BJ (cell line): ENCODE measurements at places on chromosomes 13 and 19.

DNA sequence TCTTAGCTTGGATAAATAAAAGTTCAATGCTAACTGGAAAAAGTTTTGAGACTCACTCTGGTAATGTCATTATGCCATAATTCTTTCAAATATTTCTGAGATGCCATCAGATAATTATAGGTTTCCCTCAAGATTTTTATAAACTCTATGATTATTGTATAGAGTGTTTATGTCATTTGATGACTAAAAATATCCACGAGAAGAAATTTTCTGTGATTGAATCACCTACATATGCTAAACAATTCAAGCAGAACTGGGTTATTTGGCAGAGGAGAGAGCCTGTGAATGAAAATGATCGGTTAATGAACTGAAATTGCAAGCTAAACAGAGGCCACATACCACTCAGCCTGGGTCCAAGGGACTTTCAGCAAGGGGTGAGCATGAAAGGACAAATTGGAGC lies 92.6 kb upstream of the TSC22D1 start:
- no peak for DNase-seq

GRCh38 chr13:46340011-46340410 lies 47.0 kb downstream of the RUBCNL start:
- DNase-seq = no peak

DNA sequence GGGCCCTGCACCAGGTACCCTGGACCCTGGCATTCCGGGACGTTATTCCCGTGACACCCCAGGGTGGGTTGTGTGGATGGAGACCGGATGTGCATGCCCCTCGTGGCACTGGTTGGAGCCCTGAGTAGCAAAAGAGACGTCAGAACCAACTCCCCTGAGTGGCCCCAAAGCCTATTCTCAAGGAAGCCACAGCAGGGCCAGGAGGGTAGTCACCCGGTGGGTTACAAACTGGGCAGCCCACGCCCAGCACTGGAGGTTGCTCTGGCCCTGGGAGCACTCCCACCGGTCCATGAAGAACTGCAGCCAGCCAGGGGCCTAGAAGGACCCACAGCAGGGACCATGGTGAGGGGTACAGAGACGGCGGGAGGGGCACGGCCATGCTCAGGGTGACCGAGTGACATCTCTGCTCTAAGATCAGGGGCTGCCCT lies 7.5 kb downstream of the KLF16 start:
- no peak for DNase-seq

- DNase-seq = no peak
Observed at GRCh38 chr13:106529415-106530170, 5.9 kb downstream of the EFNB2 start.

DNA sequence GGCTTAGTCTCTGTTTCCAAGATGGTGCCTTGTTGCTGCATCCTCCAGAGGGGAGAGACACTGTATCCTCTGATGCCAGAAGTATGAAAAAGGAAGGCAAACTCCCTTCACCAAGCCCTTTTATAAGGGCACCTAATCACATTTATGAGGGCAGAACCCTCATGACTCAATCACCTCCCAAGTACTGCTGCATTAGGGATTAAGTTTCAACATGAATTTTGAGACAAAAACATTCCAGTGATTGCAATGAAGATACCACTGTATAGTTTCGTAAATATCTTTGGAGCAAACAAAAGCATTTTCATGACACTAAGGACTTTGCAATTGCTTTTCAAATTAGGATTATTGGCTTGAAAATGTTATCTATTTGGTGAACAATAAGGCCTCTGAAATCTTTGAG lies 63.8 kb downstream of the RNF17 start:
- no peak for DNase-seq

DNA sequence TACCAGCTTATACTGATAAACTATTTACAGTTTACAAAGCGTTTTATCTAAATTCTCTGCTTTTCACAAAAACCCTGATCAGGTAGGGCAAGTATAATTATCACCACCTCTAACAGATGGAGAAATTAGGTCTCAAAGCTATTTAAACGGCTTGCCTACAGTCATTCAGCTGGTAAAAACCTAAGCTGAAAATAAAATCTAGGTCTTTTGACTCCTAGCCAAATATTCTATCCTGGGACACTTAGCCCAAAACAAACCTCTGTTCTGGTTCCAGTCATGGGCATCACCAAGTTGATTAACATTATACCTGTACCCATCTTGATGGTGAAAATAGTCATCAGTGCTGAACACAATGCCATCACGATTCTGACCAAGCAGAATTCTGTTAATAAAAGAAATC lies 11.4 kb downstream of the N4BP2L2 start:
- DNase-seq = no peak

DNA sequence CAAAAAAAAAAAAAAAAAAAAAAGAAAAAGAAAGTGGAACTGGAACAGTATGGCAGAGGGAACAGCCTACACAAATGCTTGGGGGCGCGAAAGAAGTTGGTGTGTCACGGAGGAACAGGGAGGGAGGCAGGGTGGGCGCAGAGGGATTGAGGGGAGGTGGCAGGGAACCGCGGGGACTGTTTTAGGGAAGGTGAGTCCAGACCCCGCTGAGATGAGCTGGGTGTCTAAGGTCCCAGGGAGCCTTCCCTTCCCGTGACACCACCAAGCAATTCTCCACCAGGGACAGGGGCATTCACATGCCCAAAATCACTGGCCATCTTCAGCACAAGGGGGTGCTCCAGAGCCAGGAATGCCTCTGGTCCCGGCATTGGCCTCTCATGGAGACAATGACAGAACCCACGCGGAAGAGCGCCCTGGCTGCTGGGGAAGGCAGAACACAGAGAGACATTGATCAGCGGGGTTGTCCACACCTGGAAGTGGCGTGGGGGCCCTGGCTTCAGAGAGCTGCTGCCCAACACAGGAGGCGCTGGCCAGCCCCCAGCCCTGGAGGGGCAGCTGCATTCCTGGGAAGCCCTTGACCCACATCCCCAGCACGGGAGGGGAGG lies 6.9 kb downstream of the PEAK3 start:
- no peak for DNase-seq

- no peak for DNase-seq
Observed at GRCh38 chr13:21541980-21542379, 62.0 kb downstream of the MICU2 start.
